ENCODE measurements at places on chromosomes 2 and 18.

GRCh38 chr2:149104221-149104620, 65.7 kb downstream of the LYPD6B start:
- no peak for DNase-seq

DNA sequence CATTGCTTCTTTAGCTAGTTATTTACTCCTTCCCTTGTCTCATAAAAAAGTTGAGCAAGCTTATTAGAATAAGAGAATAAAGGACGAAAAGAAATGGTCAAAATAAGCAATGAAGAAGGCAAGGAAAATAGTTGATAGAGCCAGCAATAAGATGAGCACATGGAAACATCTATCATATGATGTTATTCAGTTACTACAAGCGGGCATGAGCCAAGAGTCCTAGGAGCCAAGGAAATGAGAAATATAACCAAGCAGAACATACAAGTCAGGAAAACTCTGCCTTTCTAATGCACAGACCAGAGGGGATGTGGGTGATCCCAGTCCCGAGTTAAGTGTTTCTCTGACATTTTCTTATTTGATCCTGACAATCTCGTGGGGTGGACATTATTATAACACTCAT, 33.9 kb downstream of the INO80C start:
- no peak for DNase-seq

DNA sequence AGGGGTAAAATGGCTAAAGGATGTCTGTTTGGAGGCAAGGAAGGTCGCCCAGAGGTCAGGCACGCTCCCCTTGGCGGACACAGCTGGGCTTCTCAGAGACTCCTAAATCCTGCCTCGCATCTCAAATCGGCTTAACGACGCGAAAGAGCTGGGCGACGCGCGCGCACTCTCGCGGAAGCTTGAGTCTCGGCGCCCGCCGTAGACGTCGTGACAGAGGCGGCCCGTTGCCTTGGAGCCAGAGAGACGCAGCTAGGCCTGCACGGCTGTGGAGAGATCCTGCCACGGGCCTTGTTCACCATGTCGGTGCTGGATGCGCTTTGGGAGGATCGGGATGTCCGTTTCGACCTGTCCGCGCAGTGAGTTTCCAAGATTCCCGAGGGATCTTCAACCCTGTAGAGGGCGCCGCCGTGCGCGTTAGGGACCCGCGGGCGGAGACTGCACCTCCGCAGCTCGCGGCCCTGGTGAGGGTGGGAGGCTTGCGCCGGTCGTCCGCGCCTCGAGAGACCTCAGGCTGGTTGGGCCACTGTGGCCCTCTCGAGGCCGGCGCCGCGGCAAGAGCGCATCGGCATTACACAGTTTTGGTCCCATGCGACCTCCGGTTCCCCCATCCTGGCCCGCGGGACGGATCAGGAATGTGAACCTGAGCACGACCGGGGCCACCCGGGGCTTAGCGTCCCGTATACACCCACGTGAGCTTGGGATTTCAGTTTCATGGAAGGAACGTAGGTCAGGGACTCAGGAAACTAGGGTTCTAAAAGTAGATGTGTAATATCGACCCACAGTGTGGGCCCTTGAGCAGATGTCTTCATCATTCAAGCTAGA, at the start of gene BBS5:
Gene BBS5, plus strand, starts transcription at position 238 of the 822 bp plus-strand sequence. Its CDS starts 60 bp downstream, at position 298.
- DNase-seq = peak; percentile 66

GRCh38 chr2:221569425-221569845, 2.7 kb downstream of the EPHA4 start:
- DNase-seq = no peak

DNA sequence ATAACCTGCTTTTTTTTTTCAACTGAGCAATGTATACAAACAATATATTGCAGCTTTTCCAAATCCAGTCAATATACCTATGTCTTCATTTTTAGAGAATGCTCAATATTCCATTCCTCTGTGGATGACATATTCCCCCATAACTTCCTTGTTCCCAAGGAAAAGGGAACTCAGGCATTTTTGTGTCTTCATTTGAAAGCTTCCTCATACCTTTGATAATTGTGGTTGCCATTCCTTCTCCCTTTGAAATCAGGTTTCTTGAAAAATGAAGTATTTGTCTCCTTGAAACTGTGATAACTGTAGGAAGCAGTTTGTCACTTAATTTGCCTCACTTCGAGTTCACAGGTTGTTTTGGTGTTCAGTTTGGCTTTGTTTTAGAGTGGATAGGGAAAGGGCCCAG, 13.5 kb downstream of the ELAC1 start:
- no peak for DNase-seq

DNA sequence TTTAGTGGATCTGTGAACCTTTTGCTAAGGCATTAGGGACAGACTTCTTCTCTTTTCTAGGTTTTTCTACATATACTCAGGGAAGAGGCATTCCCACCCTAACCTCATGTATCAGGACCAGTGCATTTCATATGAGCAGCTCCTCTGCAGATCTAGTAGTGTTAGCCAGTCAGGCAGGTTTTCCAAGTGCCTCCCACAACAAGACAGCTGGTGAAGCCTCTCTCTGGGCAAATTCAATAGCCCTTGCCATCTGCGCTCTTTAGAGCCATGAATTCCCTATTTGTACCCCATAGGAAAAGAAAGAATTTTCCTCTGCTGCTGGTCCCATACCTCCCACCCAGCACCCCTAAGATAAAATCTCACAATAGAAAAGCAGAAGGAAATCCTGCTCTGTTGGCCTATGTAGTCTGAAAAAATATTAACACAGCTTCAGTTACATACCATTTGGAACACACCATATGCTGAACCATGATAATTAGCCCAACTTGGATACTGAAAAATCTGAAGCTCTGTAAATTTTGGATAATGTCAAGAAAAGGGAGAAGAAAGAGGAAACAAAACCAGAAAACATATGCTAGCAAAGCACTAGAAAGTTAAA, 1354.6 kb upstream of the NRXN1 start:
- DNase-seq = no peak

DNA sequence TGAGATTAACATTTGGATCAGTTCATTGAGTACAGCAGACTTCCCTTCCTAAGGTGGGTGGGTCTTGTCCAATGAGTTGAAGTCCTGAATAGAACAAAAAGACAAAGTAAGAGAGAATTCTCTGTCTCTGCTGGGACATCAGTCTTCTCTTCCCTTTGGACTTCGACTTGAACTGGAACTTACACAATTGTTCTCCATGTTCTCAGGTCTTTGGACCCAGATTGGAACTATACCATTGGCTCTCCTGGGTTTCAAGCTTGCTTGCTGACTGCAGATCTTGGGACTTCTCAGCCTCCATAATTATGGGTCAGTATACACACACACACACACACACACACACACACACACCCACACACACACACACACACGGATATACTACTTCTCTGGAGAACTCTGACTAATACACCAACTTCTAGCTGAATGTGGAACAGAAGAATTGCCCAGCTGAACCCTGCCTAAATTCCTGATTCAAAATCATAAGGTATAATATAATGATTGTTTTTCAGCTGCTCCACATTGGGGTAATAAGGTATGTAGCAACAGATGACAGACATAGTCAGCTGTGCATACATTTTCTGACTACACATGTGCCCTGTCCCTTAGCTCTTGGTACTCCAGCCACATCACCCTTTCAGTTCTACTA, 214.0 kb downstream of the TGIF1 start:
- no peak for DNase-seq

GRCh38 chr2:119490106-119490505, 34.2 kb downstream of the SCTR start:
- DNase-seq = no peak

DNA sequence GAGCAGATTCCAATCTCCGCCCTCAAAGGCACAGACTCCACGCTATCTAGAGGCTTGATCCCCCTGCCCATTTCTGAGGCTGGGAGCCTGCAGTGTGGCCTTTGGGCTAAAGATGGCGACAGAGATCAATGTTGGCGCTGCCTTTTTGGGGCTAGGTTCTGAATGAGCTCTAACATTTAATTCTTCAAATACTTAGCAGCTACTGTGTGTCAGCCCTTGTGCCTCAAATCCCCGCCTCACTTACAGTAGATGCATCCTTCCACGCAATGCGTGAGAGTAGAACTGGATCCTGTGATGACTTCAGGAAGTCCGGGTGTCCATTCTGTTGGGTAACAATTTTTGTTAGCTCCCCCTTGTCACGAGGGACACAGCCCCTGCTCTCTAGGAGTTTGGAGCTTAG, 12.4 kb downstream of the IL1F10 start:
- peak; percentile 19 for DNase-seq

DNA sequence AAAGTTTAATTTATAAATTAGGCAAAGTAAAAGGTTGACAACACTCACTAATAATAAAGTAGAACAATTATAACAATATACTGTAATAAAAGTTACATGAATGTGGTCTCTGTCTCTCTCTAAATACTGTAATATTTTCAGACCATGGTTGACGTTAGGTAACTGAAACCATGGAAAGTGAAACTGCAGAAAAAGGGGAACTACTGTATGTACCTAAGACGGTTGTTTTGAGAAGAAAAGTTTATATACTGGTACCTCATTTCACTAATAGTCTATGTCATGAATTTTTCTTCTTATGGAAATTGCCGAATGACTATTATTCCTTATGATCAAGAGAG, 166.7 kb upstream of the ZNF521 start:
- DNase-seq = no peak

DNA sequence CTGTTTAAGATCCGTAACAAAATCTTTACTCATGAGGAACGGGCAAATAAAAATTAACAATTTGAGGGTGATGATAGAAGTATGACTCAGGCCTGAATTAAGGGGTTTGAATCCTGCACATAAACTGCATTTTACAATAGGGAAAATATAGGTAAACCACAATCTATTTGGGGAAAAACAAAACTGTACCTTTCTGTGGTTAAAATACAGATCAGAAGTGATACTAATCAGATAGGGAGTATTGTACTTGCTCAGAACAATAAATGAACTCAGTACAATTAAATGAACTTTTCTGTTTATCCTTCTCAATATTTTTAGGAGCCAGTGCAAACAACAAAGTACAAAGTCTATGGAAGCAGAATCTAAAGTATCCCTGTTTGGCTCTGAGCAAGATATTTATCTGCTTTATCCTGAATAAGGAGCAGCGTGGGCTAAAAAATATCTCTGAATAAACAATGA, 287.3 kb downstream of the ZNF385B start:
- DNase-seq = no peak
